H1 (cell line): ENCODE measurements at places on chromosomes 13 and 19. TPM values are rescaled to one million over a fixed set of nuclear protein-coding genes. Genes with fewer than 3 reads are reported as not detected.

DNA sequence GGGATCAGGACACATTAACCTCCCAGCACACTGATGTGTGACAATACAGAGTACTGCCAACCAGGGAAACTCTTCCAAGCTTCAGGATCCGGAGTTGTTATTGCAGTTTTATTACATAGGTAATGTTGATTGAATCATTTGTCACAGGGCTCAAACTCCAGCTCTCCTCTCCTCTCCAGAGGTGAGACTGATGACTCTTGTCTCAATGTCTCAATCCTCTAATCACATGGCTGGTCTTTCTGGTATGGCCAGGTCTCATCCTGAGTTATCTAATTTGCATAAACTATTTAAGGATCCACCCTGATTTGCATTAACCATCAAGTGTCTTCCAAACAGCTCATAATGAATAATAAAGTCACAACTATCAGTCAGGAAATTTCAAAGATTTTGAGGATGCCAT lies 522.6 kb upstream of the PCDH9 start:
- H3K4me1 ChIP-seq, result no peaks in the 10 kb centered on the region
- no peaks in the 10 kb centered on the region for H3K27me3 ChIP-seq
- no peak for DNase-seq
- no peaks in the 10 kb centered on the region for H3K36me3 ChIP-seq
- no peak overlapping the region for H3K27ac ChIP-seq
- no peak overlapping the region for H3K4me3 ChIP-seq

DNA sequence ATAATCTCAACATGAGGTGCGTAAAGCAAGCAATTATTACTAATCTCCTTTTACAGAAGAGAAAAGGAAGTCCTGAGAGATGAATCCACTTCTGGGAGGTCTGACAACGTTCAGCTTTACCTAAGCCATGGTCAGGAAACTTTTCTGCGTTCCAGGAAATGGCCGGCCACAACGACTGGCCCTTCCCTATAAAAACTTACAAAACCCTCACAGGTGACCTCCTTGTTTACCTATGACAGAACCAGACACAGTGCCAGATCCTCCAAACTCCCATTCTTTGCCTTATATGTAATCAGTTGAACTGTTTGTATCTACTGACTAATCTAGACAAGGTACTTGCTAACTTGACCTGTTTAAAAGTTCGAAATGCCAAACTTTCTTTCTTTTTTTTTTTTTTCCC lies 351.7 kb upstream of the TMTC4 start:
- H3K27ac ChIP-seq, result no peak overlapping the region
- H3K36me3 ChIP-seq, result no peaks in the 10 kb centered on the region
- no peaks in the 10 kb centered on the region for H3K27me3 ChIP-seq

- no peaks in the 10 kb centered on the region for H3K27me3 ChIP-seq
- H3K4me3 ChIP-seq, result peak overlapping the region; percentile 93
- peaks cover 16% of the 10 kb centered on the region; the same call in 1 of the 2 replicates for H3K4me1 ChIP-seq
- H3K27ac ChIP-seq, result 0 out of 2 replicates have a peak overlapping the region, but pooled peaks have one; percentile 99
- DNase-seq, result no peak
These were observed 1.5 kb downstream of the TIMM13 start for GRCh38 chr19:2425622-2426581.

DNA sequence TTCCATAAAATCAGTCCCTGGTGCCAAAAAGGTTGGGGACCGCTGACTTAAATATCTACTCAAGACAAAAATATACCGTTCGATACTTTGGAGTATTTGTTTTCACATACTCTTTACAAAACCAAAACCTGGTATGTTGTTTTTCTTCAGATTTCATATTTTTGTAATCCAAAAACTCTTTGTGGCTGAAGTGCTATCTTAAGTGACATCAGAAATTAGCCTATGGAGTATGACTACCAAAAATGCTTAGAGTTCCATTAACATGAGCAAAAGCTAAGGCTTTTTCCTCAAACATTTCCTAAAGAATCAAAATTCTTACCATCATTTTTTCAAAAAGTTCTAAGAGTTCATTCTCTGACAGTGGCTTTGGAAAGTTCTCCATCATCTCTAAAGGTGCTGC lies 52.0 kb downstream of the DIAPH3 start:
- no peak overlapping the region for H3K27ac ChIP-seq
- no peaks in the 10 kb centered on the region for H3K4me1 ChIP-seq
- H3K36me3 ChIP-seq, result peaks cover 27% of the 10 kb centered on the region
- no peak for DNase-seq
- no peak overlapping the region for H3K4me3 ChIP-seq
- no peaks in the 10 kb centered on the region for H3K27me3 ChIP-seq

DNA sequence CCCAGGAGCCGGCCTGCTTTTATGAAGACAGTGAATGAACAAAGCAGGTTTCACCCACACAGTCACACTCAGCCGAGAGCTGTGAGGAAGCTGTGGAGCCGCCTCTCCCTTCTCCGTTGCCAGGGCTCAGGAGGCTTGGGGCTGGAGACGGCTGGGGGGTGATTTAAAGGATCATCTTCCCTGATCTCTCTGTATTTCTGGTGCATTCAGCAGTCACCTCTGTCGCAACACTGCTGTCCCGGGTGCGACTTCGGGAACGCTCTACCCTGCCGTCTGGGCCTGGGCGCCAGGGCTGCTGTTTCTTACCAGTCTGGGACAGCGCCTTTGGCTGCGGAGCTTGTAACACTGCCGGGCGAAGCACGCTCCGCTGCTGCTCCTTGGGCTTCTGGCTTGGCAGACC lies 18.1 kb downstream of the CAPS start:
- no peak overlapping the region for H3K4me3 ChIP-seq
- DNase-seq, result no peak
- H3K27me3 ChIP-seq, result no peaks in the 10 kb centered on the region
- H3K36me3 ChIP-seq, result peaks cover 22% of the 10 kb centered on the region
- no peak overlapping the region for H3K27ac ChIP-seq

DNA sequence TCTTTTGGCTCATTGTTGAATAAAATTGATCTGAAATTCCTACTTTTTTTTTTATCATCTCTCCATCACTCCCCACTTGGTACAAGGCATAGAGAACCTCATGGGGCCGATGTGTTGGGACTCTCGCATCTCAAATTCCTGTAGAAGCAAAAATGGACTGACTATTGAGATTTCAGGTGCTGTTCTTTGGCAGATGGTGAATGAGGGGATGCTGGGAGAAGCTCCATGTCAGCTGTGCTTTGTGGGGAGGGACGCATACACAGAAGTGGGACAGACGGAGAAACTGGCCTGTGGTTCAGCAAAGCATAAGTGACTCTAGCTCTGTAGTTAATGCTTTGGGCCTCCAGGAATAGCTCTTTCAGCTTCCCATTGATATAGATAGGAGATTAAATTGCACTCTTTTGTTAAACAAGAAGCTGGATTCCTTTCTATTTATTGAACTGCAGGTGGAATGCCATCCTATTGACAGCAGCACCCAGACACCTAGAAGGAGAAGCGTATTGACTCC lies 194.5 kb upstream of the RNF113B start:
- H3K4me1 ChIP-seq, result peaks cover 2% of the 10 kb centered on the region
- no peak overlapping the region for H3K4me3 ChIP-seq
- H3K27ac ChIP-seq, result no peak overlapping the region
- H3K36me3 ChIP-seq, result peaks cover 4% of the 10 kb centered on the region; the same call in 1 of the 2 replicates
- no peaks in the 10 kb centered on the region for H3K27me3 ChIP-seq

DNA sequence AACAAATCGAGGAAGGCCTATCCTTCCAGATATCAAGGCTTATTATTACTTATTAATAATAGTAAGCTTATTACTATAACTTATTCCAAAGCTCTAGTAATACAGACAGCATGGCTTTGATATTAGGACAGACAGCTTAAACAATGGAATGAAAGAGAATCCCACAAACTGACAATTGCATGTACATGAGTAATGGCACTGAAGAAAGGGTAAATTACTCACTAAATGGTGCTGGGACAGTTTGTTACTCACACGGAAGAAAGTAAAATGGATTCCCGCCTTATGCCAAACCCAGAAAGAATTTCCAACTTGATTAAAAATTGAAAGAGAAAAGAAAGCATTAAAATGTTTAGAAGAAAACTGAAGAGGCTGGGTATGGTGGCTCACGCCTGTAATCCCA lies 60.3 kb downstream of the MIPEP start:
- H3K27me3 ChIP-seq, result no peaks in the 10 kb centered on the region
- no peaks in the 10 kb centered on the region for H3K36me3 ChIP-seq
- no peak overlapping the region for H3K4me3 ChIP-seq
- no peak for DNase-seq

- no peaks in the 10 kb centered on the region for H3K4me1 ChIP-seq
- no peaks in the 10 kb centered on the region for H3K36me3 ChIP-seq
- no peak overlapping the region for H3K27ac ChIP-seq
- no peak for DNase-seq
- no peak overlapping the region for H3K4me3 ChIP-seq
These were observed 76.5 kb downstream of the ZNF726 start for GRCh38 chr19:23991170-23991569.

DNA sequence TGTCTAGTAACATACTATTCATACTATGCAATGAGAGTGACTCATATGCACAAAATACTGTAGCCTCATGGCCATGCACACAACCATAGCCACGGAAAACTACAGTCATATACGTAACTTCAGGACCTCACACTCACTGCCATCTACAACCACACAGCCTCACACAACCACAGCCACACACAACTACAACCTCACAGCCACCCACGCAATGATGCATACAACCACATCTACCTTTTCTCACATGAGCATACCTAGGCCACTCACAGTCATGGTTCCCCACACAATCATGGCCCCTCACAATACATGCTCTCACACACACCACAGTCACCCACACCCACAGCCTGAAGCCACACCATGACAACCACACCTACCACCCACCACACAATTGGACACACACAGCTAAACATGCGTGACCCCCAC lies 8.7 kb upstream of the TNFSF14 start:
- H3K36me3 ChIP-seq, result no peaks in the 10 kb centered on the region
- no peaks in the 10 kb centered on the region for H3K27me3 ChIP-seq
- H3K4me3 ChIP-seq, result no peak overlapping the region
- H3K27ac ChIP-seq, result no peak overlapping the region

DNA sequence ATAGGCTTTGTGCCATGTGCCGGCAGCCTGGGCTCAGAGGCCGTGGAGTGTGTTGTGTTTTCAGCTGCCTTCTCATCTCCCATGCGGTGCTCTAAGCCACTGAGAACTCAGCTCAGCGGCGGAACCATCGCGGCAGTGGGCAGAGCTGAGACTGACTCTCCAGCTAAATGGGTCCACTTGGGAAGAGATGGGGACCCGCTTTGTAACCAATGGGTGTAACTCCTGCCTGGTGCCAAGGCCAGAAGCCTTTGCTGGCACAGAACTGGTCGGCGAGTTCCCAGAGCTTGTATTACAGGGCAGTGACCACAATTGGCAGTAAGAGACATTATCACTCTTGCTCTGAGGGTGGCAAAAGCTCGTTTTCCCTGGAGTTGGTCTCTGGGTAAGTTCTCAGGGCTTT lies 183.0 kb downstream of the STK24 start:
- no peak overlapping the region for H3K4me3 ChIP-seq
- no peaks in the 10 kb centered on the region for H3K27me3 ChIP-seq
- DNase-seq, result no peak
- no peak overlapping the region for H3K27ac ChIP-seq
- H3K36me3 ChIP-seq, result peaks cover 6% of the 10 kb centered on the region

DNA sequence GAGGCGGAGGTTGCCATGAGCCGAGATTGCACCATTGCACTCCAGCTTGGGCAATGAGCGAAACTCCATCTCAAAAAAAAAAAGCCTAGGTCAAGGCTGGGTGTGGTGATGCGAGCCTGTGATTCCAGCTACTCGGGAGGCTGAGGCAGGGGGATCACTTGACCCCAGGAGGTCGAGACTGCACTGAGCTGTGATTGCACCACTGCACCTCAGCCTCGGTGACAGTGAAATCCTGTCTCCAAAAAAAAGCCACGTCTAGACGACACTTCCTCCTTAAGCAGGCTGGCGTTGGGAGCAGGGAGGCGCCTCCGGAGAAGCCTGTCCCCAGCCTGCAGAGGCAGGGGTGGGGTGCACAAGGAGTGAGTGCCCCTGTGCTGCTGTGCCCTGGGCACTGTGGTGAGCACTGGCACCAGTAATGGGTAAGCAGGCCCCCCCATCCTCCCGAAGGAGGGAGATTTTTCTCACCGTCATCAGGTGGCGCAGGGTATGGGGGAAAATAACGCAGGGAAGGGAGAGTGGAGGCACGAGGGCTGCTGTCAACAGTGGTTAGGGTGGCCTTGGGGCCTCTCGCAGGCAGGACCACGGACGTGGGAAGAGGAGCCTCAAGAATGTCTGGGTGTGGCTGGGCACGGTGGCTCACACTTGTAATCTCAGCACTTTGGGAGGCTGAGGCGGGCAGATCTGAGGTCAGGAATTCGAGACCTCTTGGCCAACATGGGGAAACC lies 706 bp downstream of the P2RY11 start:
- H3K27me3 ChIP-seq, result no peaks in the 10 kb centered on the region
- H3K4me3 ChIP-seq, result no peak overlapping the region
- no peak for DNase-seq
- H3K4me1 ChIP-seq, result no peaks in the 10 kb centered on the region
- H3K36me3 ChIP-seq, result peaks cover 73% of the 10 kb centered on the region

- no peak overlapping the region for H3K4me3 ChIP-seq
- no peaks in the 10 kb centered on the region; the same call in 1 of the 2 replicates for H3K4me1 ChIP-seq
- no peak for DNase-seq
- no peaks in the 10 kb centered on the region for H3K27me3 ChIP-seq
- no peak overlapping the region for H3K27ac ChIP-seq
- H3K36me3 ChIP-seq, result no peaks in the 10 kb centered on the region
These were observed 13.9 kb downstream of the FCHO1 start for GRCh38 chr19:17765069-17765618.

GRCh38 chr13:79246578-79246949 lies 159.5 kb downstream of the RBM26 start:
- no peaks in the 10 kb centered on the region for H3K27me3 ChIP-seq
- H3K27ac ChIP-seq, result no peak overlapping the region
- DNase-seq, result no peak

- H3K27ac ChIP-seq, result no peak overlapping the region
- no peaks in the 10 kb centered on the region for H3K4me1 ChIP-seq
- DNase-seq, result no peak
- no peaks in the 10 kb centered on the region for H3K27me3 ChIP-seq
- H3K36me3 ChIP-seq, result no peaks in the 10 kb centered on the region
These were observed 49.2 kb upstream of the PCCA start for GRCh38 chr13:100039740-100040139.

DNA sequence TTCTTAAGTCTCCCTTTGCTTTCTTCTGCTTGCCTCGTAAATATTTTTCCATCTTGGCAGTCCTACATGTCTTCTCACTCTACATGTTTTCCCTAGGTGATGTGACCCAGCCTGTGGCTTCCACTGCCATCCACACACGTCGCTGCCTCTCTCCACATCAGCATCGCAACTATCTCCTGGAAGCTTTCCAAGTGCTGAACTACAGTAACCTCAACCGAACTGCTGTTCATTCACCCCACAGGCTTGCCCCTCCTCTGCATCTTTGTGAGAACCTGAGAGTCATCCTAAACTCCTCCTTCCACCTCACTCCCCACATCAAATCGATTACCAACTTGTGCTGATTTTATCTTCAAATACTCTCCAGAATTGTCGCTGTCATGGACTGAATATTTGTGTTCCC lies 41.2 kb upstream of the USPL1 start:
- no peak for DNase-seq
- no peaks in the 10 kb centered on the region for H3K36me3 ChIP-seq
- no peaks in the 10 kb centered on the region for H3K27me3 ChIP-seq
- no peak overlapping the region for H3K27ac ChIP-seq
- no peaks in the 10 kb centered on the region for H3K4me1 ChIP-seq
- H3K4me3 ChIP-seq, result no peak overlapping the region

- H3K36me3 ChIP-seq, result no peaks in the 10 kb centered on the region
- DNase-seq, result peak; percentile 97
- H3K27me3 ChIP-seq, result no peaks in the 10 kb centered on the region
These were observed 10.7 kb downstream of the SPACA6 start for GRCh38 chr19:51703575-51704515.

HPN gene
- total RNA-seq, result 12.3 and 14.7 TPM in 2 replicates

GAS6 gene
- total RNA-seq, result 18.4 and 18.6 TPM in 2 replicates

C2CD4C gene
- total RNA-seq, result 6.3 and 6.6 TPM in 2 replicates

URAD gene
- not detected in 2 replicates for total RNA-seq

WASF3 gene
- 39.8 and 40.1 TPM in 2 replicates for total RNA-seq

TNPO2 gene
- 110 and 112 TPM in 2 replicates for total RNA-seq

ZNF530 gene
- total RNA-seq, result 6.3 and 9.3 TPM in 2 replicates
